Stimulated activated CD8-positive, alpha-beta memory T cell treated with anti-CD3 and anti-CD28 coated beads, Interleukin-15, amount 100 ng/mL, for 1 hour (primary cell): ENCODE measurements at places on chromosomes 7 and 10.

GRCh38 chr7:44980393-44981034 is 1.7 kb upstream of the MYO1G start:
- no peak for DNase-seq

- no peak for DNase-seq
Measured at GRCh38 chr10:30769361-30769760, 139.8 kb upstream of the LYZL2 start.

- no peak for DNase-seq
Measured at GRCh38 chr10:127997271-127997670, 90.4 kb downstream of the PTPRE start.

- no peak for DNase-seq
Measured at GRCh38 chr7:124777268-124777667, 11.7 kb upstream of the GPR37 start.

DNA sequence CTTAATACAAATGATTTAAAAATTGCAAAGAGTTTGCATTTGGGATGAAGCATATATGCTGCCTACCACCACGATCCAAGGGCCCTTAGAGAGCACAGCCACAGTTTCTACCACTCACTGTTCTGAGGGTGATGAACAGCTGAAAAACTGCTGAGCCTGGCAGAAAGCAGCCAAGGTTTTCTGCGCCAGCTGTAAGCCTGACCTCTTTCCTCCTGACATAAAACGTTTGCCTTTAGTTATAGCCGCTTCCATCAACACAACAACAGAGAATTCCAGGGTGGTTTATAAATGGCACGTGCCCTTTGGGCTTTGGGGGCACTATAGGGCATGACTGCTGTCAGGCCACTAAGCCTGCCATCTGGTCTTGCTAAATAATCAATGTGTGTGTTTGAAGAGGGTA is 222.8 kb downstream of the RELN start:
- DNase-seq: no peak

- DNase-seq: no peak
Measured at GRCh38 chr10:7906128-7906527, 87.8 kb downstream of the TAF3 start.

DNA sequence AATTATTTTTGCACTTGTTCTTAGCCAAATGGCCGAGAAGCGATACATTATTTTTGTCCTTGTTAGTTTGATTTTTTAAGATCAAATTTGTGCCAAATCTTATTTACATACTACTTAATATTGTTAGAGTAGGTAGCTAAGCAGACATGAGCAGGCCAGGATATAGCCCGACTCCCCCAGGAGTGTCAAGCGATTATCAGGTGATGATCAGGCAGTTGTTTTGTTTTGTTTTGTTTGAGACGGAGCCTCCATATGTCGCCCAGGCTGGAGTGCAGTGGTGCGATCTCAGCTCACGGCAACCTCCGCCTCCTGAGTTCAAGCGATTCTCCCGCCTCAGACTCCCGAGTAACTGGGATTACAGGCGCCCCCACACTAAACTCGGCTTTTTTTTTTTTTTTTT is 71.1 kb downstream of the LYZL2 start:
- DNase-seq: no peak

- DNase-seq: no peak
Measured at GRCh38 chr10:62617652-62618051, 186.9 kb upstream of the ADO start.

GRCh38 chr10:79100771-79101170 is 32.0 kb downstream of the ZMIZ1 start:
- DNase-seq: no peak

GRCh38 chr7:34675749-34676374 is 17.8 kb downstream of the NPSR1 start:
- no peak for DNase-seq

- DNase-seq: no peak
Measured at GRCh38 chr10:568848-569247, 120.6 kb downstream of the DIP2C start.

- peak; percentile 22 for DNase-seq
Measured at GRCh38 chr7:143299840-143300239, 11.7 kb downstream of the CASP2 start.

DNA sequence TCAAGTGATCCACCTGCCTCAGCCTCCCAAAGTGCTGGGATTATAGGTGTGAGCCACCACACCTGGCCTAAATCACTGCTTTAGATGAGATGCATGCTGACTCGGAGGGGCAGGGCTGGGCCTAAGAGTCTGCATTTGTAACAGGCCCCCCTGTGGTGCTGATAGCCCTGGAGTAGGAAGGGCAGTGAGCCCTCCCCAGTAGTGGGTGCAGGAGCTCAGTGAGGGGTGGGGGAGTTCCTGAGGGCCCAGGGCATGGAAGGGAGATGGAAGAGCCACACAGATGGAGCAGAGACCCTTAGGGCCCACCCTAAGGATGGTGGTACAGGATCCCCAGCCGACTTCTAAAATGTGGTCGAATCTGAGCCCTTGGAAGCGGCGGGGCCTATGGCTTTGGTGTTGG is 131.7 kb upstream of the PPIF start:
- no peak for DNase-seq

- no peak for DNase-seq
Measured at GRCh38 chr7:17054206-17054605, 172.4 kb upstream of the AGR3 start.

- DNase-seq: no peak
Measured at GRCh38 chr7:140635816-140636215, 4.8 kb downstream of the DENND2A start.

DNA sequence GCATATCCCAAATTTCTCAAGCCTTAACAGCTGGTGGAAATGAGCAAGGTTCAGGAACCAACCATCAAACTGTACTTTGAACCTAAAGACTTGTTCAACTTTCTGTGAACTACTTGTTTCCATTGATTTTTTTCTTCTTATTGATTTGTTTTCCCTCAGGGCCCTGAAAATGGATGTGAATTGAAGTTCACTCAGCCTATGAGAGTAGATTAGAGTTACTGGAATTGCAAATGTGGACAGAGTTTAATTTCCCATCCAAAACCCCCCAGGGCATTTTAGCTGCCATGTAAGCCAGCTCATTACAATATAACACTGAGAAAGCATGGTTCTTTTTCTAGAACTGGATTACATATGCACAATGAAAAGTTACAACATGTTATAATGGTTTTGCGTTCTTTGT is 1105.7 kb downstream of the REEP3 start:
- no peak for DNase-seq

GRCh38 chr10:3467052-3467951 is 294.7 kb upstream of the PITRM1 start:
- DNase-seq: no peak

DNA sequence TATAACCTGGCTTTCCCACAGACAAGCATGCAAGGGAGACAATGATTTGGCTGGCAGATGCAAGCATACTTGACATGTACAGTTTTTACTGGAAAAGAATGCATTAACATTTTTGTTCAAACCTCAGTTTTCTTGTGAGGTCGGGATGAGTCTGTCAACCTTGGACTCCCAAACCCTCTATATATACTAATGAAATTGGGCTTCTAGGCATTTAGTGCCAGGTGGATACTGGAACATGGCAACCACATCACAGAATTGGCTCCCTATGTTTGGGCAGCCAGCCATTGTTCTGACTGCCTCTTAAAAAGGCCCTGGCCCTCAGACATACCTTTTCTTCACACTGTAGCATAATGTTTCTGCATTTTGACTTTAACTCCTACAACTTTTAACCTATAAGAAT is 39.1 kb downstream of the CDK6 start:
- DNase-seq: no peak

GRCh38 chr7:32158751-32159745 is 88.8 kb upstream of the PDE1C start:
- no peak for DNase-seq

- no peak for DNase-seq
Measured at GRCh38 chr10:91513598-91514424, 103.7 kb downstream of the HECTD2 start.

- no peak for DNase-seq
Measured at GRCh38 chr10:8026349-8027259, 27.9 kb upstream of the GATA3 start.

DNA sequence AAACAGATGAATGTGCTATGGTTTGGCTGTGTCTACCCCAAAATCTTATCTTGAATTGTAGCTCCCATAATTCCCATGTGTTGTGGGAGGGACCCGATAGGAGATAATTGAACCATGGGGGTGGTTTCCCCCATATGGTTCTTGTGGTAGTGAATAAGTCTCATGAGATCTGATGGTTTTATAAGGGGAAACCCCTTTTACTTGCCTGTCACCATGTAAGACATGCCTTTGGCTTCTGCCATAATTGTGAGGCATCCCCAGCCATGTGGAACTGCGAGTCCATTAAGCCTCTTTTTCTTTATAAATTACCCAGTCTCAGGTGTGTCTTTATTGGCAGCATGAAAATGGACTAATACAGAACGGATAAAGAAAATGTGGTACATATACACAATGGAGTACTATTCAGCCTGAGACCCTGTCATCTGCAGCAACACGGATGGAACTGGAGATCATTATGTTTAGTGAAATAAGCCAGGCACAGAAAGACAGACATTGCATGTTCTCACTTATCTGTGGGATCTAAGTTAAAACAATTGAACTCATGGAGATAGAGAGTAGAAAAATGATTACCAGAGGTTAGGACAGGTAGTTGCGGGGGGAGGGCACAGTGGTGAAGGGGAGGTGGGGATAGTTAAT is 587.6 kb upstream of the NRP1 start:
- no peak for DNase-seq

DNA sequence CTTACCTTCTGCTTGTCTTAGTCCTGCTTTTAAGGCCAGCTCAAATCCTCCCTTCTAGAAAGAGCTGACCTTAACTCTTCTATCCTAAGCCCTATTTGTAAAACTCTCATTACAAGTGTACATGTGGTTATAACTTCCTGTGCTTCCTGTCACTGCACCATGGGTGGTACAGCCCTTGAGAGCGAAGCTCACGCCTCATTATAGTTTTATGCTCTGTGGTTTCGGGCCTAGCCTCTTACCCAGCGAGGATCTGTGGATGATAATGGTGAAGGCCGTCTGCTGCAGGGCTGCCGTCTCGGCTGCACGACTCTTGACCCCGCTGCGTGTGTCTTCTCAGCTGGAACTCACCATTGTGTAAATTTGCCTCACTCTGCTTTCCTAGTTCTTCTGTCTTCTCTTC is 74.6 kb downstream of the CUL1 start:
- DNase-seq: no peak

DNA sequence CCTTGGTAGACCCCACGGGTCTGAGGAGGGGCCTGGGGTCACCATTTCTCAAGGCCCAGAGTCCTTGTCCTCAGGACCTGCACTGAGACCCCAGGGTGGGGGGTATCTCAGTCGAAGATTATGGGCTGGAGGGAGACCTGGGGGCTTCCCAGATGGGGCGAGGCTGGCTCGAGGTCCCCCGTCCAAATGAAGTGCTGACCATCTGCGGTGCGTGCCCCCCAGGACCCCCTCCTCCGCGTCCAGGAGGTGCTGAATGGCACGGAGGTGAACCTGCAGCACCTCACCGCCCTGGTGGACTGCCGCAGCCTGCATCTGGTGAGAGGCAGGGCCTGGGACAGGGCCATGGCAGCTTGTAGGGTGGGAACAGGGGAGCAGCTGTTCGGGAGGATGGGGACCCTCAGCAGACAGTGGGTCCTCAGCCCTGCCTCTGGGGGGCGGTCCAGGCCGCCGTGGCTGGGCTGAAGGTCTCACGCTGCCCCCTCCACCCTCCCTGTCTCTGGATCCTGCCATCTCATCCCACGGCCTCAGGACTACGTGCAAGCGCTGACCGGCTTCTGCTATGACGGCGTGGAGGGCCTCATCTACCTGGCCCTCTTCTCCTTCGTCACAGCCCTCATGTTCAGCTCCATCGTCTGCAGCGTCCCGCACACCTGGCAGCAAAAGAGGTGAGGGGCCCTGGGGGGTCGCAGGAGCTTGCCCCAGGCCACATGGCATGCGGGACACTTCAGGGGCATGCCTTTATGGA is 24.3 kb downstream of the TTYH3 start:
- DNase-seq: no peak

GRCh38 chr7:234708-235553 is 42.6 kb downstream of the FAM20C start:
- DNase-seq: no peak

DNA sequence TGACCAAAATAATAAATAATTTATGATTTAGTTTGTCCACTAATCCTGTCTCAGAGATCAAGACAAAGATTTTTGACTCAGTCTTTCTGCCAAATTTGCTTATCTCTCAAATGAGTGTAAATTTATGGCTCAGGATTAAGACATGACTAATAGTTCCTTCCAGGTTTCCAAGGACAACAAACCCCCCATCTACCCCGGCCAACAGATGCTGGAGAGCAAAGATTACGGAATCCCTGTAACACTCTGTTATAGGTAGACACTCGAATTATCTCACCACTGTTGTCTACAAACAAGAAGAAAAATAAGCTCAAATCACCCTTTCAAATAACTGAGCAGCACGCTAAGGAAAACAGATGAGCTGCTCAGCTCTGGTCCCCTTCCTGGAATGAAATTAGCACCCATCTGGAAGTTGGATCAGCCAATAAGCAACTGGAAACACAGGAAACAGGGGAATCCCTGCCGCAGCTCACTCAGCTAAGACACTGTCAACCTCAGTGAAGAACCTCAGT is 56.8 kb upstream of the SVIL start:
- DNase-seq: no peak
